Camera-type eye (tissue), 1 donor: ENCODE measurements at places on chromosomes 6 and 20. TPM values are rescaled to one million over a fixed set of nuclear protein-coding genes. Genes with fewer than 3 reads are reported as not detected.

DNAH8 gene
- total RNA-seq: 0.27 TPM

SAMD3 gene
- 7.9 TPM for total RNA-seq

HRH3 gene
- total RNA-seq: 1.3 TPM

RSPH3 gene
- 13.4 TPM for total RNA-seq

KIF25 gene
- total RNA-seq: not detected

SLC17A3 gene
- not detected for total RNA-seq

PPP1R3D gene
- total RNA-seq: 6.0 TPM

TULP1 gene
- total RNA-seq: 78.5 TPM

SLC22A7 gene
- not detected for total RNA-seq

MYBL2 gene
- 4.8 TPM for total RNA-seq

XKR7 gene
- 8.2 TPM for total RNA-seq

SRSF6 gene
- 156 TPM for total RNA-seq

KIAA1755 gene
- total RNA-seq: 24.9 TPM

ORC3 gene
- 55.2 TPM for total RNA-seq

ZSCAN31 gene
- total RNA-seq: 16.6 TPM

IL17A gene
- total RNA-seq: not detected

CRISP2 gene
- total RNA-seq: 0.55 TPM

HCK gene
- total RNA-seq: 4.9 TPM

STX16 gene
- 98.0 TPM for total RNA-seq

SMOC2 gene
- 56.6 TPM for total RNA-seq
